ENCODE measurements at places on chromosomes 11 and 22. TPM values are rescaled to one million over a fixed set of nuclear protein-coding genes. Genes with fewer than 3 reads are reported as not detected.

Gene SCGB1D1
- not detected for total RNA-seq

Gene SAC3D1
- 9.0 TPM for total RNA-seq

Gene PTH
- not detected for total RNA-seq

Gene ART1
- total RNA-seq: not detected

Gene HEPHL1
- total RNA-seq: not detected

Gene PRRG4
- 0.06 TPM for total RNA-seq

Gene MMP13
- total RNA-seq: not detected

Gene CCDC89
- total RNA-seq: 6.0 TPM

Gene APOBEC3C
- total RNA-seq: 12.8 TPM

Gene MMP3
- 0.06 TPM for total RNA-seq

Gene CCDC87
- 0.44 TPM for total RNA-seq
